ENCODE measurements at places on chromosomes 11 and 22.
A peak's percentile ranks its signal among the peaks of the same experiment; 100 is the strongest.

DNA sequence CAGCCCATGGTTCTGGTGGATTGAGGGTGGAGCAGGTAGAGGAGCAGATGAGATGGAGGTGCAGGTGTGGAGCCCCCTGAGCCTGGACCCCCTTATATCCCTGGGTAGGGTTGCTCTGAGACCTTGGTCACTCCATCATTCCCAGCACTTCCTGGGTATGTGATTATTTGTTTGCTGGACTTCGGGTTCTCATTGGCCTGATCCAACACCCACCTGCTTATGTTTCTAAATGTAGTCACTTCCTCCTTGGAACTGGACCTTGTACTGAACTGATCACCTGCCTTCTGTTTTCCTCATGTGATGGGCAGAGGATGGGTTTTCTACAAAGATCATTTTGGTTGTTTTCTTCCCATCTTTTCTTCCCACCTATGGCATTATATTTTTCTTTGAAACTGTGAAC lies at the start of gene KRTAP5-4:
TSS of gene KRTAP5-4 (minus strand) at position 53 of the 400 bp plus-strand sequence. CDS start at position 8, 45 bp downstream.
- DNase-seq: no peak

- DNase-seq: no peak
Measured at GRCh38 chr11:11498195-11498594, 123.6 kb downstream of the GALNT18 start.

DNA sequence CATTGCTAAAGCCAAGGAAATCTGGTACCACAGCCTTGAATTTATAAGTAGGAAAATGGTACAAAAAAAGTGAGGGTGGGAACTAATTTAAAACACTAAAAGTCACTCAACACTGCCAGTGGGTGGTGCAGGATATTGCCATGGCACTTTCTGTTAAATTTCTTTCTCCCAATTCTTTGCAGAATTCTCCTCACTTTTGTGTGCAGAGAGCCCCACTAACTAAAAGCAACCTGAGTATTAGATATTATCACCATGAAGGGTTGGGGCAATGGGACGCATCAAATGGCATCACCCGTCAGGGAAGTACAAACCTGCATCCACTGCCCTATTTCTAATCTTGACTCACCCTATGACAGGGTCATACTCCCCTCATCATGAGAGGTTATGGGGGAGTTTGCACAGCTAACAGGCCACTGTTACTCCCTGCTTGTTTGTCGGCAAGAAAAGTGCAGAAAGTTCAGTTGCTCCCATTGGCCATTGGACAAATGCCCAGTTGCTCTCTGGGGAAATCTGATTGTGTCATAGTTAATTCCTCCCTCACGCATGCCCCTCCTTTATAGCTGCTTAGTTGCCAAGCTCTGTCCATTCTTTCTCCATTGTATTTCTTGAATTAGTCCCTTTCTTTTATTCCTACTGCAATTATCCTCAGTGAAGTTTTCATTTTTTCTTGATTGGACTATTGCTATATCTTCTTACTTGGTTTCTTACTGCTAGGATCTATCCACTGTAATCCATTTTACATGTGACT lies 93.8 kb upstream of the BLID start:
- peak; percentile 53 for DNase-seq

- no peak for DNase-seq
Measured at GRCh38 chr11:100932474-100933100, 197.0 kb downstream of the PGR start.

DNA sequence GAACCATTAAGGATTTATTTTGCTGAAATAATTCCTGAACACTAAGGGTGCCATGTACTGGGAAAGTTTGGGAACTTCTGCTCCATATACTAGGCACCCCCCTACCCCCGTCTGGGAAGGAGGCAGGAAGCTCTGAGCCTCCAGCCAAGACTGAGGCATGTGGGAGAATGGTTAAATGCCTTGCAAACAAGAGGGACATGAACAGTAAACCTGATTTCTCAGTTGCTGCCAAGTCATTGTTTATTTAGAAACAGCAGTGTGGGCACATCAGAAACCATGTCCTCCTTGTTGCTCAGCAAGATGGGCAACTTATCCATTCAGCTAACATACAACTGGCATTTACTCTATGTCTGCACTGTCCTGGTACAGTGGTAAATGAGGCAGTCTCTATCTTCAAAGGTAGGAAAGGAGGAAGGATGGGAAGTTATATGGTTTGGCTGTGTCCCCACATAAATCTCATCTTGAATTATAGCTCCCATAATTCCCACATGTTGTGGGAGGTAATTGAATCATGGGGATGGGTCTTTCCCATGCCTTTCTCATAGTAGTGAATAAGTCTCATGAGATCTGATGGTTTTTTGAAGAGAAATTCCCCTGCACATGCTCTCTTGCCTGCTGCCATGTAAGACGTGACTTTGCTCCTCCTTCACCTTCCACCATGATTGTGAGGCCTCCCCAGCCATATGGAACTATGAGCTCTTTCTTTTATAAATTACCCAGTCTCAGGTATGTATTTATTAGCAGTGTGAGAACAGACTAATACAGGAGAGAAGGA lies 459.1 kb downstream of the MIAT start:
- DNase-seq: no peak

DNA sequence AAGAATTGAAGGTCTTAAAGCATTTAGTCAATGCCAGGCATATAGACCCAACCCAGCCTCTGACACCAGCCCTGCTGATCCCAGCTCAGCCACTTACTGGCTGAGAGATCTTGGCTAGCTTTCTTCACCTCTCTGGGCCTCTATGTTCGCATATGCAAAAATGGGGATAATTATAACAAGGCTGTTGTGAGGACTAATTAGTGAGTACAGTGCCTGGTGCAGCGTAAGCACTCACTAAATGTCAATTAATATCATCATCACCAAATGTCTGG lies 10.5 kb downstream of the CHST1 start:
- no peak for DNase-seq

- DNase-seq: no peak
Measured at GRCh38 chr11:1303973-1304372, 5.5 kb downstream of the TOLLIP start.

DNA sequence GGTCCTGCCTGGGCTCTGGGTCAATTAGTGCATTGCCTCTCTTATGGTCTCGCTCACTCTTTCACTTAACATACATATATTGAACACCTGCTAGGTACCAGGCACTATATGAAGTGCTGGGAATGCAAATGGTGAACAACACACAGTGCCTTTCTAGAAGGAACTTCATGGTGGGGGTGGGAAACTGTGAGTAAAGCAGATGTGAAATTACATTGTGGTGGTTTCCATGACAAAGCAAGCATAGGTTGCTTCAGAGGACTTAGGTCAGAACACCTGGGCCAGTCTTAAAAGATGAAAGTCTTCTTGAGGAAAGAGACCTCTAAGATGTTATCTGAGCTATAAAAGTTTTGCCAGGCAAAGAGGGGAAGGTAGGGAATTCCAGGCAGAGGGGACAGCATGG lies 231.3 kb downstream of the BUD13 start:
- no peak for DNase-seq

DNA sequence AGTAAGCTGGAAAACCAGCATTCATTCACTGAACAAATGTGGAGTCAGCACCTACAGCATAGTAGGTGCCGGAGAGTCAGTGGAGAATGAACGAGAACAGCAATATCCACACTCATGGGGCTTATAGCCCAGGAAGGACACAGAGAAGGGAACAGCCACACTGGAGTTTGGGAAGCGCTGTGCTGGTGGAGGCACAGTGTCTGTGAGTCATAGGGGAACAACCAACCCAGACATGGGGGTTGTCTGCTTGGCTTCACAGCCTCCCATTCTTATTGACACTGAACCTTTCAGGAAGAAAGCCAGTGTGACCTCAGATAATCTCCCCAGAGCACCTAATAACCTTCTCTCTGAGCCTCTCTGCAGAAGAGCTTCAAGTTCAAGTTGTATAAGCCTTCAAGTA lies 56.6 kb upstream of the UBASH3B start:
- DNase-seq: no peak

DNA sequence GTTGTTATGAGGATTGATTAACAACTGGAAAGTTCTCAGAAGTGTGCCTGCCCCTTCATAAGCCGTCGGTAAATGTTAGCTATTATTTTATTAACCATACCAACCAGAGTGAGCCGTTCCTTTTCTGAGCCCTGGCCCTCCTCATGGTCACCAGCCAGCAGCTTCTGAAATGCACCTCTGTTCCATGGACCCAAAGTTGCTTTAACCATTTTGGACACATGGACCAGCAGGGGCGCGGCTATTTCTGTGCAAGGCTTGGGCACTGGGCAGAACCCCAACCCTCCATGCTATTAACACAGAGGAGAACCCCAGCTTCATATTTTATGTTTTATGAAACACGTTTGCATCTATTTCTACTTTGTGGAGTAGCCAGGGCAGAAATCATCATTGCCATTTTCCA lies 18.6 kb upstream of the SCGB1A1 start:
- DNase-seq: no peak

- DNase-seq: no peak
Measured at GRCh38 chr11:73410627-73411026, 34.4 kb downstream of the RELT start.

DNA sequence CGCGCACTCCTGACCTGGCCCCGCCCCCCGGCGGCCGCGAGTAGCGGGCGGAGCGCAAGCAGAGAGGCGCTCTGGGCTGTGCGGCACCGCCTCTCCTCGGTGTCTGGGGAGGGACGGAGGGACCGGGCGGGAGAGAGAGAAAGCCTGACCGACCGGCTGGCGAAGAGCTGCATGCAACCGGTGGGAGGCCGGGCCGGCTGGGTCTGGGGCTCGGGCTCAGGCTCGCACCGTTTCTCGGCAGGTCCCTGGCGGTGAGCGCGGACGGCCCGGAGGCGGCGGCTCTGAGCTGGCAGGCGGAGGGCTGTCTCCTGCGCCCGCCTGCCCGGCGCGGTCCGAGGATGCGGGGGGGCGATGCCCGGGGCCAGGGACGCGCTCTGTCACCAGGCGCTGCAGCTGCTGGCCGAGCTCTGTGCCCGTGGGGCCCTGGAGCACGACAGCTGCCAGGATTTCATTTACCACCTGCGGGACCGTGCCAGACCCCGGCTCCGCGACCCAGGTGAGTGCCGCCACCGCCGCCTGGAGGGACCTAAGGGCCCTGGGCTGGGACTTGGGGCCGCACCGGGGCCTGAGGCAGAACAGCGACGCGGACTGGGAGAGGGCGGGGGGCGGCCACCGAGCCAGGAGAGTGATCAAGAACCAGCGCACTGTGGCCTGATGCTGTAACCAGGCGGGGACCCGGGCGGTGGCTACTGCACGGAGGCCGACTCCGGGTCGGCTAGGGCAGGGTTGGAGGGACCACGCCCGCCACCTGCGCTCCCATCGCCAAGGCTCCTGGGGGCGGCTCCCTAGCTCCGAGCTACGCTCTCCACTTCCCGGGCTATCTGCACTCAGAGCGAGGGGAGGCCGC lies at the start of gene SYT9:
TSS of gene SYT9 (plus strand) at position 69 of the 847 bp plus-strand sequence. CDS start at position 352, 283 bp downstream.
- DNase-seq: peak; percentile 6

- no peak for DNase-seq
Measured at GRCh38 chr11:31464436-31464835, 45.0 kb downstream of the IMMP1L start.

DNA sequence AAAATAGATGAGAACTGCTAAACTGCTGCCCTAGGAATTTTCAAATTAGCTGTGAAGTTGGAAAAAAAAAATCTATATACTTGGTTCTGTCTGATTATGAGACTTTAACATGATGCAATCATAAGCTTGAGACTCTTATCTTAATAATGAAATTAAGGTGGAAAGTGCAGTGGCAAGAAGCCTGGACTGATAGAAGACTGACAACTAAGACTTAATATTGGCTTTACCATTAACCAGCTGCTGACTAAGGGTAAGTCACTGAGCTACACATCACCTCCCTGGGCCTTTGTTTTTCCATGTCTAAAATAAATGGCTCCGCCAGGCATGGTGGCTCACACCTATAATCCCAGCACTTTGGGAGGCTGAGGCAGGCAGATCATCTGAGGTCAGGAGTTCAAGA lies 56.9 kb downstream of the SLC35F2 start:
- DNase-seq: no peak

DNA sequence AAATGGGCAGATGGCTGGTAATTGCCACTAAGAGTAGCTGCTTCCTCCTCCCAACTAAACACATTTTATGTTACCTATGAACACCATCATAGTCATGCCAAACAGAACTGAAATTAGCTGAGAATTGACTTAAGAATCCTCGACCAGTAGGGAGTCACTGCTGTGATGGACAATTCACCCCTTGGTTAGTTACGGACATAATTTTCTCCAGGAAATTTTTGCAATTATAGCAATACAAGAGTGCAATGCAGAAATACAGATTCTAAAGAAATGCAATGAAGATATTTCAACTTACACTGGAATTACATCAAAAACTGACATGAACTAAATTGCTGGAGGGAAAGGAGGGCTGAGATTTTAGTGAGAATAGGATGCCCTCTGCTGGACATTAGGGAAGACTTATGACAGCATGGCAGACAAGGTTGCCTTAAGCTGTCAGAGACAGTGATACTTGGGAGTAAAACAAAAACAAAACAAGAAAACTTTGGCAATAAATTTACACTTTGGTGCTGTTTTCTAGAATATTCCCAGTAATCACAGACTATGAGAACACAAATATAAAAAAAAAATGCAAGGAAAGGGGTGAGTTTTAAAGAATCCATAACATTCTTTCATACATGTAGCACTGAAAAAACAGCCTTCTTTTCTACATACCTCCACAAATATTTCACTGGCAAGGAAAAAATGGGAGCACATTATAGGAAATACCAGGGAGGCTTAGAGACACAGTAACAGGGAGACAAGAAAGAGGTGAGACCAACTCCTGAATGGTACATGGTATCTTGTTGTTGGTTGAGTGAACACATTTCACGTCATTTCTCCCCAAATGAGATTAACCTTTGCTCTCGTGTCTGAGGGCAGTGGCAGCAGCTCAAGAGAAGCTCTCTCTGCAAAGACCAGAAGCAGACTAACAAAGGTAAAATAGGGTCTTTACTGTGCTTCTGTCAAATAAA lies 11.2 kb upstream of the PPP2R1B start:
- peak; percentile 71 for DNase-seq

GRCh38 chr11:128688031-128688713 lies 5.7 kb upstream of the FLI1 start:
- no peak for DNase-seq

- peak; percentile 37 for DNase-seq
Measured at GRCh38 chr11:7604331-7604955, 68.9 kb downstream of the CYB5R2 start.

DNA sequence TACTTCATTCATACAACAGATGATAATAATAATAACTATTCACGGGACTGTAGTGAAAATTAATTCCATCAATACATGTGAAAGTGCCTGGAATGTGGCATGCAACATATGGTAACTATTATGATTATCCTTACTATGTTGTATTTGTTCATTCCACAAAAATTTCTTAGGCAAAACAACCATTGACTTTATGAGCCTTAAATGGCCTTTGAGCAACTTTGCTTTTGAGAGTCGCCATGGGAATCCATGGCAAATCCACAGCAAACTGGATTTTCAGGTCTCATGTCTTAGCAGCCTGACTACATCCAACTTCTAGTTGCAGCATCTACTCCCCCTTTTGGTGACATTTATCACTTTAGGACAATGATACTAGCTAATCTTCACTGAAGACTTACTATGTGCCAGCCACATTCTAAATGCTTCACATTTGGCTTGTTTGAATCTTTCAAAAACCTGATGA lies 56.8 kb downstream of the SLC1A2 start:
- no peak for DNase-seq
